ENCODE measurements at places on chromosomes 4 and X.

DNA sequence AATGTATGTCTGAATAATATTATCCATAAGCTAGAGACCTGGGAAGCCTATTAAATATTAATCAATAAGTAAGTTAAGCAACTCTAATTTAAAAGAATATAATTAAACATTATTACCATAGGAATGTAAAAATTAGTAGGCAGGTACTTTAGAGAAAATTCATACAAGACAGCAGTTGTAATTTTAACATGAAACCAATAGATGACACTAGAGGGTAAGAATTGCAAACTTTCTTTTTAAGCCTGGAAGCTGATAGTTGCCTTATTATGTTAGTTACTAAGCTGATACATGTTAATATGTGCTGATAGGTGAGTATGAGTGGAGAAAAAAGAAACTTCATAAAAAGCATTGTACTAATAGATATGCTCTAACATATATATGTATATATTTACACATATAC is 1157.4 kb downstream of the FAM133A start:
- no peak for DNase-seq

DNA sequence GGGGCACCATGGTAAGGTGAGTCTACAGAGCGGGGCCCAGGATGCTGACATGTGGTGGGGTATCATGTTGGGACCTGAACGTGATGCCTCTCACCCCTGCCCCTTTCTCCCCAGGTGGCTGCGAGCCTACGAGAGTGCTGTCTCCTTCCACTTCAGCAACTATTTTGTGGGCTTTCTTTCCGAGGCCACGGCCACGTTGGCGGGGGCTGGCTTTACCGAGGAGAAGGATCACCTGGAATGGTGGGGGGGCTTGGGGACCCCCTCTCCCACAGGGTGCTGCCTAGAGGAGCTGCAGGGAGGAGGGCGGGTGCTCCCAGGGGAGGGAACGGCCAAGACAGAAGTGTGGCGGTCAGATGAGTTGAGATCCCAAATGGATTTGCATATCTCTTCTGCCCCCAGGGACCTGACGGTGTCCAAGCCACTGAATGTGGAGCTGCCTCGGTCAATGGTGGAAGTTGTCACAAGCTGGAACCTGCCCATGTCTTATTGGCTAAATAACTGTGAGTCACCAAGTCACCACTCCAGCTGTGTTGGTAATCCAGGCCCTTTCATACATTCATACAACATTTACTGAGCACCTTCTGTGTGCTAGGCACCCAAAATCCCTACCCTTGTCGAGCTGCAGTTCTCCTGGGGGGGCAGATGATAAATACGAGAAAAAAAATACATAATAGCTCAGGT is 5.5 kb downstream of the PORCN start:
- DNase-seq: no peak

GRCh38 chrX:120731386-120731785 is 101.5 kb upstream of the C1GALT1C1 start:
- DNase-seq: no peak

DNA sequence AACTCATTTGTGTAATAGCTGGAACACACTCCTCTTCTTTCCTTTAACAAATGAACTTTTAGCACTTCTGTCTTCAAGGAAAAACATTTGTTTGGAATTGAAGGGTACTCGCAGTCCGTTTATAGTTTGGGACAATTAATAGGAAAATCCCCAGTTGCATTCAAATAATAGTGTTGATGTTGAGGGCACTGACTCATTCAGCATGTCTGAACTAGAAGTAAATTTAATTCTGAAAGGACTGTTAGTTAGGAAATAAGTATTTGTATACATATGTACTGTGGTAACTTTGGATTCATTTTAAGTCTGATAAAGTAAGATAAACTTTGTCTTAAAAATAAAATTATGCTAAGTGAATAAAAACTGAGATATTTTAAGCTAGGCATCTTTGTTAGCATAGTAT is 27.2 kb downstream of the FAM199X start:
- no peak for DNase-seq

- DNase-seq: no peak
These were observed 84.1 kb downstream of the DGKK start for GRCh38 chrX:50386520-50386919.

DNA sequence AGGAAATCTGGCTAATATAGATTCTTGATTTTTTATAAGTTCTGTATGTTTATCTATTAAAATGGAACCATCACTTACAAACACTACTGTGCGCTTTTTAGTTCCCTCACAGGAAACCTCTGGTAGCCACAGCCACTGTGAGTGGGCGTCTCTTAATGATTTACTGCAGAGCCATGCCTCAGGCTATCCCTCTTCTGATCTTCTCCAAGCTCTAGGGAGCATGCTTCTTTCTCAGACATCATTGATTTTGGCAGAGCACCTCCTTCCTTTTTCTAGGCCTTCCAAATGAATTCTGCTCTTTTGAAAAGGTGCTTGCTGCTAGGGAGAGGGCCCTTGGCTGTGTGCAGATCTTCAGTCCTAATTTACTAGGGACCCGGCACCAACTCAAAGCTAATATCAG is 61.1 kb upstream of the STS start:
- no peak for DNase-seq

DNA sequence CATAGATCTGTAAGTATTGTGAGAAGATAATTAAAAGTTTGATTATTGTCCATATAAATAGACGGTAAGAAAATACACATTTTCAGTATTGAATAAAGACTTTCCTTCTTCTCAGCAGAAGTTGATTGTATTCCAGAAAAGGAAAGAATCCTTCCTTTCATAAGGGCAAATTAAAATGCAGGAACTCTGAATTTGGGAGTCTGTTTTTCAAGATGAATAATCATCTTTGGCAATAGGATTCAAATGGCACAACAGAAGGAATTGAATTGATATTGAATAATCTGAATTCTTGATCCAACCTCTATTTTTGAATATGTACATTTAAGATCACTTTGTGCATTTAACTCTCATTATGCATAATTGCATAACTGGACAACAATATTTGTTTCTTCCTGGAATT is 149.3 kb downstream of the DMD start:
- DNase-seq: no peak

- peak; percentile 26 for DNase-seq
These were observed 2.5 kb upstream of the RS1 start for GRCh38 chrX:18674417-18674787.

DNA sequence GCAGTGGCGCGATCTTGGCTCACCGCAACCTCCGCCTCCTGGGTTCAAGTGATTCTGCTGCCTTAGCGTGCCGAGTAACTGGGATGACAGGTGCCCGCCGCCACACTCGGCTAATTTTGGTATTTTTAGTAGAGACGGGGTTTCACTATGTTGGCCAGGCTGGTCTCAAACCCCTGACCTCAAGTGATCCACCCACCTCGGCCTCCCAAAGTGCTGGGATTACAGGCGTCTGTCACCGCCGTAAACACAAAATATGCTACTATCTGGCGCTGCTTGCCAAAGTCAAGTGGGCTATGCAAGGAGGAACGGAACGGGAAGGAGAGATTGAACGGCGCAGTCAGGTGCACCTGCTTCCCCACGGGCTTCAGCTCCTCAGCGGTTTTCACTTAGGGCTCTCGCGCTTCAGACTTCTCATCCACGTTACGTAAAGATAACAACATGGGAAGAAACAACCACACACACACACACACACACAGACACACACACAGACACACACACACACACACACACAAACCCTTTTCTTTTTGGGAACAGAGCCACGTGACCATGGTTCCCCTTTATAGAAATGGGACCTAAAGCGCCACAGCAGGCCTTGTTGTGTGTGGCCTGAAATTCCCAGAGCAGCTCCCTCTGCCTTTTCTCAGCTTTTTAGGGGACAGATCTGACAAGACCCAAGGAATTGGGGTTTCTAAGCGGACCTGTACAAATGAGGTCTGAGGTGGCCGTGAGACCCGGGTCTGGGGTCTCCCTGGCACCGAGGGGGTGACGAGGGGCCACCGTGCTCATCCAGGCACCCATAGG is 1.5 kb downstream of the P2RY8 start:
- DNase-seq: no peak

- DNase-seq: no peak
These were observed 65.5 kb upstream of the HGFAC start for GRCh38 chr4:3376266-3376665.

DNA sequence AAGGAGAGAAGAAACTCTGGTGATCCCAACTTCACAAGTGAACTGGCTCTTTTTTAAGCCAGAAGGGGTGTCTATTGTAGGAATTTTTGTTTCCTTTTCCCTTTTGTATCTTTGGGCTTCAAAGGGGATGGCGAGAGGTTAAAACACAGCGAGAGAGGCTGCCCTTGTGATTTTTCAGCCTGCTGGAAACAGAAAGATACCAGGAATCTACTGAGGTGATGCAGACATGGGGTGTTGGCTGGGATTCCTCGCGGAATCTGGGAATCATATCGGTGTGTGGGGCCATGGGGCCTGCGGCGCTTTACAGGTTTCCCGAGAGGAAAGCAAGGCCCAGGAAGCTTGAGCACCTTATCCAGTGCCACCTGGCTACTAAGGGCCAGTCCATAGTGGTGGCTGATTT is 99.4 kb upstream of the STX18 start:
- DNase-seq: no peak

DNA sequence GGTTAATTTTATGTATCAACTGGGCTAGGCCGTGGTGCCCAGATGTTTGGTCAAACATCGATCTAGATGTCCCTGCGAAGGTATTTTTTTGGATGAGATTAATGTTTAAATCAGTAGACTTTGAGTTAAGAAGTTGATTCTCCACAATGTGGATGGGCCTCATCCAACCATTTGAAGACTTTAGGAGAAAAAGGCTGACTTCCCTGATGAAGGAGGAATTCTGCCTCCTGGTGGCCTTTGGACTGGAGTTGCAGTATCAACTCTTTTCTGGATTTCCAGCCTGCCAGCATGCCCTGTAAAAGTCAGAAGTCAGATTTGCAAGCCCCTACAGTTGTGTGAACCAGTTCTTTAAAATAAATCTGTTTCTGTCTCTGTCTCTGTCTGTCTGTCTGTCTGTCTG is 91.4 kb downstream of the STK32B start:
- peak; percentile 45 for DNase-seq

DNA sequence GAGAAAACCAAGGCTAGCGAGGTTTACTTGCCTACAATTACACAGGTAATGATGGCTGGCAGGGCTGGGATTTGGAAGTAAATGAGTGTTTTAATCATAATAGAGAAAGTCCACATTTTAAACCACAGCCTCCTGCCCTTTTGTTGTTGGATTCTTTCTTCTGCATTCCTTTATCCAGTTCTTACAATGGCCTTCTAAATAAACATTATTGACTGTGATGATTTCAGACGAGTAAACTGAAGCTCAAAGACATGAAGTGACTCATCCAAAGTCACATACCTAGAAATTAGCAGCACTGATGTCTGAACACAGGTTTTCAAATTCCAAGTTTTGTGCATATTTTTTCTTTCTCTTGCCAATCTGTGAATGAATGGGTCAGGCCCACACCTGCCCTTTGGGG is 51.2 kb upstream of the C1QTNF7 start:
- no peak for DNase-seq

- DNase-seq: no peak
These were observed 9.2 kb downstream of the PDE6B start for GRCh38 chr4:634599-634985.

DNA sequence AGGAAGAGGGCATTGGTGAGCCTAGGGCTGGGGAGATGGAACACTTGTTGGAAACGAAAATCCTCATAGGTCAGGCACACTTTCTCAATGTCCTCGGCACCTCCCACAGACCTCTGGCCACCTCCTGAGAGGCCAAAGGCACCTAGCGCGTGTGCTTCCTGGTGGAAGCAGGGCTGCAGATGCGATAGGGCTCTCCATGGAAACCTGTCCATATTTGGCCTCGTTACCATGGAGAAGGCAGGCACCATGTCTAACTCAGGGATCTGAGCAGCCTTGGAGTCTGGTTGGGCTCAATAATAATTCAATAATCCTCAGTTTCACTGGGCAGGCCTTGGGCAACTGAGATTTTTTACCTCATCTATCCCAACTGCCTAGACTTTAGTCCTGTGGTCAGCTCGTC is 58.3 kb downstream of the RAI2 start:
- no peak for DNase-seq

DNA sequence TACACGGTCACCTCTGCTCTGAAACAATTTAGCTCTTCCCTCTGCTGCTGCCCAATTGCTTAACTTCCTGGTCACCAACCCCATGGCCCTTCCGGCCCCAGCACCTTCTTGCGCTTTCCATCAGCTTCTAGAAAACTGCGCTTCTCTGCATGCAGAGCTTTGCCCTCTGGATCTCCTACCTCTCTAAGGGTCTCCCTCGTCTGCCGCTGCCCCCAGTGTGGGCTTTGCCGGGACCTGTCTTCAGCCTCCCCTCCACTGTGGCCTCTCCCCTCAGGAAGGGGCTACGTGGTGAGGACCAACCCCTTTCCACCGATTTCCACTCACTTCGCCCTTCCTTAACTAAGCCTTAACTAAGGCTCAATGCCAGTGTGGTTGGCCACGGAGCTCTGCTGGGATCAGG is 94.6 kb downstream of the DCTD start:
- no peak for DNase-seq

- DNase-seq: no peak
These were observed 8.8 kb downstream of the PPP2R2C start for GRCh38 chr4:6463311-6464289.

- DNase-seq: no peak
These were observed 665.1 kb downstream of the RAPGEF2 start for GRCh38 chr4:159768016-159768415.

- DNase-seq: no peak
These were observed 155.6 kb upstream of the PACRGL start for GRCh38 chr4:20544645-20545044.
